ENCODE measurements at places on chromosomes 1 and 21.

DNA sequence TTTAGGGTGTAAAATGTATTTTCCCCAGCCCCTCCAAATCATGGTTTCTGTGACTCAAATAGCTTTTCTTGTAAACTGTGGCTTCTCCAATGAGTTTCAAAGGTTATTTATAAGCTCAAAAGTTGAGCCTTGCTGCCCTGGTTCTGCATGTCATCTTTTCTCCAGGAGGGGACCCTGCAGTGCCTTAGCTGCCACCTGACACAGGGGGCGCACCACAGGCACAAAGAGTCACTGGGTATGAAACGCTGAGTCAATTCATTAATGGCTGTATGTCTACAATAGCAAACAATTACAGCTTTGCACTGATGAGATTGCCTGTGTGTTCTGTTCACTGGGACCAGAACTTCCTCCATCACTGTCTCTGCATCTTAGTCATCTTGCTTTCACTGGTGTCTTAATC lies 100.8 kb downstream of the PCP4 start:
- DNase-seq: no peak

DNA sequence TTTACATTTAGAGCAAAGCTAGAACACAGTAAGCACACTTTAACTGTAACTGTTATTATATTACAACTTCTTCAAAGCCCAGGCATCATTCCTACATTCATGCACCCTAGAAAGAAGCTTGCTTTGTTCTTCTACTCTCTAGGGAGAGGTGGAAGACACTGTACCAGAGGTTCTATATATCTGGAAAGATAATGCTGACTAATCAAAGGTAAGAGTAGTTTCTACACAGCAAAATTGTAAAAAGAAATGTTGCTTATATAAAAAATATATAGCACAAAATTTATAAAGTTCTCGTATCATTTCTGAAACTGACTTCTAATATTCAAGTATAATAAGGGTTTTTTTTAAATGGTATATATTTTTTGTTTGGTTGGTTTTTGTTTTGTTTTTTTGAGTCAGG lies 44.0 kb downstream of the EYA3 start:
- no peak for DNase-seq

- no peak for DNase-seq
Observed at GRCh38 chr1:165287329-165287728, 69.2 kb downstream of the LMX1A start.

- no peak for DNase-seq
Observed at GRCh38 chr1:110591956-110592355, 14.2 kb downstream of the KCNA2 start.

GRCh38 chr1:233327651-233328141 lies at the start of gene MAP3K21:
Gene MAP3K21 (plus strand): TSS chr1:233327724. CDS start chr1:233328029, 305 bp downstream.
- no peak for DNase-seq

- no peak for DNase-seq
Observed at GRCh38 chr1:179230251-179230650, 774 bp upstream of the ABL2 start.
